ENCODE measurements at places on chromosomes 5 and 9. TPM values are rescaled to one million over a fixed set of nuclear protein-coding genes. Genes with fewer than 3 reads are reported as not detected.

DNA sequence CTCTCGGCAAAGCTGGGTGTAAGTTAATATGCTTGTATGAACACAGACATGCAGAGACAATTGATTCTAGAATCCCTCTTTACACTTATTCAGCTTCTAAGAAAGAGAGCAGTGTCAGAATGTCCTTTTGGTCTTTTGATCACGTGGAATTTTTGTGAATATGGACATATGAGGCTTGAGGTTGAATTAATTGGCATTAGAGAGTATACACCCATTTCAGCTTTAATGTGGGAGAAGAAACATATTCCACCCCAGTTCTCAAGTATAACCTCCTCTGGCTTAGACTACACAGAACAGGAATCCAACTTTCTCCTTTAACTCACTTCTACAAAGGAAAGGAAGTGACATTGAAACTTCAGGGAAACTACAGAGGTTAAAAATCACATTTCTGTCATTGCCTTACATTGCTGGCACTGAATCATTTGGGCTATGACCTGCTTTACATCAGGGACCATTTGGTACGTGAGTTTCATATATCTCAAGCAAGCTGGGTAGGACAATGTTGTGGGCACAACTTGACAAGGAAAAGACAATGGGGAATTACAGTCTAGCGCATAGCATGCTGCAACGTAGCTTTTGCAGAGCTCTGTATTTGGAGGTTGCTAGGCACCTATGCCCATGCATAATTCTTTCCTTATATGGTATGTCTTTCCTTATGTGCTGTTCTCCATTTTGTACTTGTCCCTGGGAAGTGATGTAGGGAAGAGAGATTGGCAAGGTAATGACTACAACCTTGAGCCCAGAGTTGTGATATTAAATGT is 19.5 kb downstream of the DAB2 start:
- DNase-seq: no peak

The MSH3 gene
- 11.5 TPM for total RNA-seq

DNA sequence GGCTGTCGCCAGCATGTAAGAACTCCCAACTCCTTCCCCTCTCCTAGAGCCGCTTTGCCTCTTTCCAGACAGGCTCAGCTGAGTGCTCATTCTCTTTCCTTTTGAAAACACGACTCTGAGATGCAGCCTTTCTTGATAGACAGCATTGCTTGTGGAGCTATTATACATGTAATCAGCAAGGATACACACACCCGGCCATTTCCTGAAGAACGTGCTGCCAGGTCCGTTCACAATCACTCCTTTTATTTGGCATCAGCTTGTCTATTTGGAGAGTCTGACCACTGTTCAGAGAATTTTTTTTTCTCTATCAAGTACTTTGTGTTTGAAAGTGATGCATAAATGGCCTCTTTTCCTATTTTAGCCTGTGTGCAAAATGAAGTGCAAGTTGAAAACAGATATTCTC is 328.7 kb downstream of the MARCHF11 start:
- peak; percentile 52 for DNase-seq

DNA sequence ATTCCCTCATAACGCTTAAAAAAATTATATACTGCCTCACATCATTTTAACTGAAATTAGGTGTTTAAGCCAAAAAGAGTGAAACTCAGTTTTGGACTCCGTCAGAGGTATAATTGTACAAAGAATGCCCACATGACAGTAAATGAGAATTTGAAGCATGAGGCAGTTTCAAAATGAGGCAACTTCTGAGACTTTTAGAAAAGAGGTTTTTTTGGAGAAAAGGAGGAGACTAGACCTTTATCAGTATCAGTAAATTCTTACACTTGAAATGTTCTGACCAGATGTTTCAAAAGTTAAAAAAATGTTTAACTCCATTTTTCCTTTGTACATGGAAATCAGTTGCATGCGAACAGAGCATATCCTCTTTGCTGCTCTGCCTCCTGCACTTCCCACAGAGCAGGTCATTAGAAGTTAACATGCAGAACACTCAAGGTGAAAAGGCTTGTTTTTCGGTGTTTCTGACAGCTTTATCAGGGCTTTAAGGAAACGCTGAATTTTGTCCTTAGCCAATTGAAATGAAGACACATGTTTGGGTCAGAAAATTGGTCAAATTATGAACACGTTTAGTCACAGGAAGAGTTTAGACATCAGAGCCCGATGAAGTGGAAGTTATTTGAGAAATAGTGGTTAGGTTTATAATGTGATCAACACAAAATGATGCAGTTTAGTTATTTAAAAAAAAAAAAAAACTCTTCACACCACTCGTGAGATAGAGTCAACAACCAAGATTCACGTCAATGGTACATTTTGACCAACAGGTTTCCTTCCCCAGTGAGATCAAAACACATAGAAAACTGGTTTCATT is 59.5 kb downstream of the PIK3R1 start:
- no peak for DNase-seq

DNA sequence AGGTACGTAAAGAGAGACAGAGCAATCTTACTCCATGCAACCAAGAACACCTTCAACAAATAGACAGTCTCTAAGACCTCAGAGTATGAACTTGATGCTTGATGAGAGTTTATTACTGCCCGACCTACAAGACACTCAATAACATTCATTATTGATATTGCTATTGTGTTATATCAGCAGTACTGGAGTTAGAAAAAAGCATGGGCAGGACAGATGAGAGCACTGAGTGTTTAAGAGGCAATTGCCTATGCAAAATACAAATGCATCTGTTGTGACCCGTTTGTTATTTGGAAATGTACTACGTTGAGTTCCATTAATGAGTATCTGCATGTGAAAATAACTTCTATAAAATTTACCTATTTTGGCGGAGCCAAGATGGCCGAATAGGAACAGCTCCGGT is 8.1 kb upstream of the MARCOL start:
- DNase-seq: no peak

DNA sequence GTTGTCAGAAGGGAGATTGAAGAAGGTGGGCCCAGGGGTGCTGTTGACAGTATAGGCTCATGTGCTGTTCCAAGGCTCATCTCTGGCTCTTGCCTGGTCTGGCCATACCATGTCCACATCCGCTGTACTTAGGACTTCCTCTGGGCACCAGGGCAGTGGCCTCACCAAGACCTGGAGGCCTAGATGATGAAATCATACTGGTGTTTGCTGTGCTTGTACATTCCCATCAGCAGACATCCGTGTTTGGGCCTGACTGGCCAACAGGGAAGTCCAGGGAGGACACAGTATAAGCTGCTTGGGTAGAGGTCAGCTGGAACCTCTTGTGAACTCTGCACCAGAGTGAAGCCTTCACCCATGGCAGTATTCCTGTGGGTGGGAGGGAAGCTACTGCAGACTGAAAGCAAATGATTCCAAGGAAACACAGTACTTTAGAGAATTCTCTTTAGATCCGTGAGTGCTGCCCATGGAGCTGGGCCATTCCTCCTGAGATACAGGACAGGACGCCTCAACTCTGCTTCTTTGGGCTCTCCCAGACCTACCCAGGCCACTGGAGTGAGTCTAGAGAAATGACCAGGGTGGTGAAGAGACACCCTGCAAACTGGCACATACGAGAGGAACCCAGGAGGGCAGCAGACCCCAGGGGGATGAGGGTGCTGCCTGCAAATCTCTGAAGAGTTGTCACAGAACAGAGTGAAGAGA is 22.5 kb downstream of the POLR1E start:
- DNase-seq: no peak

The ADAMTSL2 gene
- total RNA-seq: 16.7 TPM

DNA sequence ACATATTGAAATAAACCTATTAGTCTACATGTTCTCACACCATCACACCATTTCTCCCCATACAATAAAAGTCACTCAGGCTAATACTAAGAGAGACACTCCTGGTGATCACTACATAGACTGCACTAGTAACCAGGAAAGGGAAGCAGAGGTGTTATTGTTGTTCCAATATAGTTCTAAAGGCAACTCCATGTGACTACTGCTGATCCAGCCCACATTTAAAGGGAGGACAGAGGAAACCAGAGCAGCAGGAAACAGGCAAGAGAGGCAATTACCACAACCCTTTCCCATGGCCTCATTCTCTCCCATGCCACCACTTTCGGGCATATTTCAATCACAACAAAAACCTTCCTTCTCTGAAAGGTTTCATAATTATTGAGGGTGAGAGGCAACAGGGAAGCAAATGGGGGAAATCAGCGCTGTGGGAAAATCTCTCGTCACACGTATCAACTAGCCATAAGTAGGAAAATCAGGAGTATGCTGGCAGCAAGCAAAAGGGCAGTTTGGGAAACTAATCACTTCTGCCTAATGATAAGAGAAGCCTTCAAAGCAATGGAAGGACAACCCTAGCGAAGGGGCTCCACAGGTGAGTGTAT is 1.8 kb downstream of the UBAP2 start:
- DNase-seq: no peak

GRCh38 chr5:102975045-102975444 is 144.9 kb downstream of the GIN1 start:
- DNase-seq: no peak

DNA sequence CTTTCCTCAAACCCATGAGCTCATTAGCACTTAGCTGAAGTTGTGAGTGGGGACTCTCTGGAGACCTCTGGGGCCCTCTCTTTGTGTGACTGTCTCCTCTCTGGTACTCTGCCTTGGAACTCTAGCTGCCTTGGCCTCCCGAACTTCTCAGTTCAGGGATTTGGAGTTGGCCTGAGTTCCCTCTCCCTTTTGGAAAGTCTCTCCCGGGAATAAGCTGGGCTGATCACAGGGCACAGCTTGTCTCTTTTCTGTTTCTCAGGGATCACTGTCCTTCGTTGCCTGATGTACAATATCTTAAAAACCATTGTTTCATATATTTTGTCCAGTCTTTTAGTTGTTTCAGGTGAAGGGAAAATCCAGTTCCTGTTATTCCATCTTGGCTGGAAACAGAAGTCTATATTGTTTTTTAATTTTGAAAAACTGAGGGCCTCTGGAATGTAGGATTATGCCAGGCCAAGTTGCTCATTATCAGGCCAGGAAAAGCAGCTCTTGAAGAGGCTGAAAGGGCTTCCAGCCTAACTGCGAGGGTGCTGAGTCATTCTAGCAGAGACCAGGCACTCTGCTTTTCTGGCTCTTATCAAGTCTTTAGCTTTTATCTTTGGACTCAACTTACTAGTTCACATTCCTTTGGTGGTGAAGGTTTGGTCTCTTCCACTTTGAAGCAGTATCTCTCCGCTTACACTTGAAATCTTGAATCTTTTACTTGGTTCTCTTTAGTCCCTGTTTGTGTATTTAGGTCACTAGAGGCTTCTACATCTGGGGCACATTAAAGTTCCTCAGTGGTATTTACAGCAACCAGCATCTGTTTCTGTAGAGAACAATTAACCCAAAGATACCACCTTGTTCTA is 8.4 kb upstream of the RGS3 start:
- peak; percentile 74 for DNase-seq

DNA sequence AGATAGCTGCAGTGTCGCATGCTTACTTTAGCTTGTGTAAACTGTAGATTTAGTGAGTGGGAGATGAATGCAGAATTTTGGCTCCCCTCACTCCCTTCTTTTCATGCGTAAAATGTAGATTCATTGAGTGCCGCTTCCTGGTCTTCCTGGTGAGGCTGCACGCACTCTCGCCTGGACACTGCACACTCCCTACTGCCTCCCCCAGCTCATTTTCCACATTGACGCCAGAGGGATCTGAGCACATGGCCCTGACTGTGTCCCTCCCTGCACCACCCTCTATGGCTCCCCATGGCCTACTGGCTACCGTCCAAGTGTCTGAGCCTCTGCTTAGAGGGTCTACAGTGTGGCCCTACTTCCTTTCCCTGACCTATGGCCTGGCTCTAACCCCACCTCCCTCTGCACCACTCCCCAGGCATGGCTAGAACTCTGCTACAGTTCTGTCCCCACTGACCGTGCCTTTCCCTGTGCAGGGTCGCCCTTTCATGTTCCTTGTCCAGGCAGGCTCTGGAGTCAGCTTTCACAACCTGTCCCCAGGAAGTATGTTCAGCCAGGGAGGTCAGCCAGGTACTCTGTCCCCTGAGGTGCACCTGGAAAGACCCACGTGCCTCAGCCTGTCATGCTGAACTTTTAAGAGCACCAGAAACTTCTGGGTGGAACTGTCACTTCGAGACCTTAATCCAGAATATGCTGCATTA is 160.6 kb downstream of the COL23A1 start:
- DNase-seq: no peak
